Liver (tissue), 10 donors: ENCODE measurements at places on chromosomes 5 and 9. TPM values are rescaled to one million over a fixed set of nuclear protein-coding genes. Genes with fewer than 3 reads are reported as not detected.

GRCh38 chr9:758146-758545, 83.4 kb upstream of the DMRT1 start:
- no peaks in the 10 kb centered on the region for H3K36me3 ChIP-seq
- no peaks in the 10 kb centered on the region for H3K4me1 ChIP-seq
- DNase-seq, result peak; percentile 1
- H3K27me3 ChIP-seq, result no peaks in the 10 kb centered on the region

GRCh38 chr5:93582167-93582462, 907 bp upstream of the NR2F1 start:
- peak overlapping the region; percentile 6 for H3K4me3 ChIP-seq
- DNase-seq, result no peak
- peak overlapping the region; percentile 19 for H3K27ac ChIP-seq
- H3K27me3 ChIP-seq, result peaks cover 5% of the 10 kb centered on the region

GRCh38 chr9:4572184-4572826, 82.0 kb downstream of the SLC1A1 start:
- peaks cover 12% of the 10 kb centered on the region for H3K4me1 ChIP-seq
- no peaks in the 10 kb centered on the region for H3K27me3 ChIP-seq
- no peak for DNase-seq
- H3K36me3 ChIP-seq, result peaks cover 37% of the 10 kb centered on the region
- H3K27ac ChIP-seq, result no peak overlapping the region

GRCh38 chr9:132997591-132997990, 19.1 kb downstream of the GFI1B start:
- peaks cover 2% of the 10 kb centered on the region for H3K27me3 ChIP-seq
- H3K4me3 ChIP-seq, result no peak overlapping the region
- DNase-seq, result peak; percentile 37
- H3K36me3 ChIP-seq, result no peaks in the 10 kb centered on the region

GRCh38 chr5:81827500-81827899, 76.6 kb upstream of the SSBP2 start:
- no peaks in the 10 kb centered on the region for H3K4me1 ChIP-seq
- DNase-seq, result no peak
- H3K36me3 ChIP-seq, result no peaks in the 10 kb centered on the region
- no peak overlapping the region for H3K4me3 ChIP-seq
- no peak overlapping the region for H3K27ac ChIP-seq

DNA sequence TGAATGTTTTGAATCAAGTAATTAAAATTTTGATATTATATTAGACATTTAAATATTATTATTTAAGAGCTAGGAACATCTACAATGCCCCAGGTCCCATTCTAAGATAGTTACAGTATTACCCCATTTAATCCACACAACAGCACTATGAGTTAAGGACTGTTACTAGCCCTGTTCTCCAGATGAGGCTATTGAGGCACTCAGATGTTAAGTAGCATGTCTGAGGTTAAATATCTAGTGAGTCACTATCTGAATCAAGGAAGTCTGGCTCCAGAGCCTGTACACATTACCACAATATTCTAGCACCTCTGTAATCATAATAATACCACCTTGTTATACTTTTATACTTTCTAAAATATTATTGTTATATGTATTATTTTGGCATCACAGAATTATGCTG, 304.6 kb downstream of the PDE4D start:
- no peak overlapping the region for H3K4me3 ChIP-seq
- DNase-seq, result no peak
- no peaks in the 10 kb centered on the region for H3K36me3 ChIP-seq
- no peak overlapping the region for H3K27ac ChIP-seq
- no peaks in the 10 kb centered on the region for H3K27me3 ChIP-seq
- no peaks in the 10 kb centered on the region for H3K4me1 ChIP-seq

- no peaks in the 10 kb centered on the region for H3K4me1 ChIP-seq
- no peak for DNase-seq
- no peaks in the 10 kb centered on the region for H3K27me3 ChIP-seq
- H3K27ac ChIP-seq, result no peak overlapping the region
- H3K4me3 ChIP-seq, result no peak overlapping the region
Observed at GRCh38 chr5:112004867-112005622, 248.1 kb upstream of the NREP start.

GRCh38 chr5:39891376-39891775, 466.6 kb upstream of the DAB2 start:
- no peaks in the 10 kb centered on the region for H3K27me3 ChIP-seq
- H3K4me3 ChIP-seq, result no peak overlapping the region
- no peaks in the 10 kb centered on the region for H3K36me3 ChIP-seq
- DNase-seq, result no peak
- H3K27ac ChIP-seq, result no peak overlapping the region
- no peaks in the 10 kb centered on the region for H3K4me1 ChIP-seq

- no peak overlapping the region for H3K27ac ChIP-seq
- no peaks in the 10 kb centered on the region for H3K4me1 ChIP-seq
- H3K4me3 ChIP-seq, result no peak overlapping the region
- DNase-seq, result no peak
- no peaks in the 10 kb centered on the region for H3K27me3 ChIP-seq
- no peaks in the 10 kb centered on the region for H3K36me3 ChIP-seq
Observed at GRCh38 chr5:97628031-97628430, 445.0 kb upstream of the RIOK2 start.

GRCh38 chr5:15238006-15238405, 262.0 kb upstream of the FBXL7 start:
- H3K4me1 ChIP-seq, result no peaks in the 10 kb centered on the region
- H3K4me3 ChIP-seq, result no peak overlapping the region
- H3K27me3 ChIP-seq, result no peaks in the 10 kb centered on the region
- no peaks in the 10 kb centered on the region for H3K36me3 ChIP-seq
- DNase-seq, result no peak

- H3K4me1 ChIP-seq, result peaks cover 29% of the 10 kb centered on the region
- peak overlapping the region; percentile 91 for H3K27ac ChIP-seq
- peak overlapping the region; percentile 74 for H3K4me3 ChIP-seq
- H3K27me3 ChIP-seq, result no peaks in the 10 kb centered on the region
Observed at GRCh38 chr9:83623679-83624076, 735 bp downstream of the IDNK start.

MACIR gene
- total RNA-seq, result 18.6 TPM

IL13 gene
- total RNA-seq, result not detected

GZMA gene
- 2.1 TPM for total RNA-seq

IQGAP2 gene
- 92.8 TPM for total RNA-seq

GIN1 gene
- total RNA-seq, result 6.4 TPM
